GOT3 (cell line): ENCODE measurements at places on chromosomes 13 and 19.

DNA sequence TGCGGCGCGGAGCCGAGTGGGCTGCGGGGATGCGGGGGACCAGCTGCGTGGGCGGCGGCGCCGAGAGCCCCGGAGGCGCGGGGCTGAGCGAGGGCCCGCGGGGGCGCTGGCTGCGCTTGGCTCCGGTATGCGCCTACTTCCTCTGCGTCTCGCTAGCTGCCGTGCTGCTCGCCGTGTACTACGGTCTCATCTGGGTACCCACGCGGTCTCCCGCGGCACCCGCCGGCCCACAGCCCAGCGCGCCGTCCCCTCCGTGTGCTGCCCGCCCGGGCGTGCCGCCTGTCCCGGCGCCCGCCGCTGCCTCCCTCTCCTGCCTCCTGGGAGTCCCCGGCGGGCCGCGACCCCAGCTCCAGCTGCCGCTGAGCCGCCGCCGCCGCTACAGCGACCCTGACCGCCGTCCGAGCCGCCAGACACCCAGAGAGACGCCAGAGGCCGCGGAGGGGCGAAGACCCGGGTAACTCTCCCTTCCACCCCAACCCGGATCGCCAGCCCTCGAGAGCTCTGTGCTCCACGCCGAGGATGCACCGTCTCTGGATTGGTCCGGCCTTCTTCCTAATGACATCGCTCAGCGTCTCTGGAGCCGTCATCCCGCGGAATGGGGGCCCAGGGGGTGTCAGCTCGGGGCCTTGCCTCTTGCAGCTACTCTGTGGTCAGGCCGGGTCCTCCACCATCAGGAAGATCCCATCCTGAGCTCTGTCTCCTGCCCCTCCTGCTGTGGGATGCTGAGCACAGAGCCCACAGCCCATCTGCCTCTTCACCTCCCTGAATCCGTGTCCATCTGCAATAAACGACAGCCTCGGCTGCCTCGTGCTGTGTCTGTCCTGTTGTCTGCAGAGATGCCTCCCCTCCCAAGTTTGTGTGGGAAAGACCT is 441 bp downstream of the INAFM1 start:
- DNase-seq: no peak

GRCh38 chr19:33388231-33388724 is 14.8 kb downstream of the CEBPG start:
- no peak for DNase-seq

DNA sequence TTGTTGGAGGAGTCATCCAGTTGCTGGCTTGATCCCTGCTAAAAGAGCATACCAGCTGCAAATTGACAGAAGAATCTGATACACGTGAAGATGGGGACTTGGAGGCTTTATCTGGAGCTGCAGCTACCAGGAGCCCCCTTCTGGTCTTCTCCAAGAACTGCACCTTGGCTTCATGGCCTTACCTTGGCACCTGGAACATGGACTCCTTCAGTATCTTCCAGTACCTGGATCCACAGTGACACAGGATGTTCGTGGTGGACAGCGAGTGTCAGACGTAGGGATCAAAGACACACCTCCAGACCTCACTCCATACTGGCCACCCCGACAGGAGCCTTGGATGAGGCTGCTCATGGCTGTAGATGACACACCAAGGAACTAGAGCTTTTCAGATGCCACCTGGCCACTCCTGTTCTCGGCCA is 9.9 kb upstream of the ACSBG2 start:
- DNase-seq: no peak

- no peak for DNase-seq
Observed at GRCh38 chr13:36251526-36251925, 37.2 kb upstream of the SOHLH2 start.

DNA sequence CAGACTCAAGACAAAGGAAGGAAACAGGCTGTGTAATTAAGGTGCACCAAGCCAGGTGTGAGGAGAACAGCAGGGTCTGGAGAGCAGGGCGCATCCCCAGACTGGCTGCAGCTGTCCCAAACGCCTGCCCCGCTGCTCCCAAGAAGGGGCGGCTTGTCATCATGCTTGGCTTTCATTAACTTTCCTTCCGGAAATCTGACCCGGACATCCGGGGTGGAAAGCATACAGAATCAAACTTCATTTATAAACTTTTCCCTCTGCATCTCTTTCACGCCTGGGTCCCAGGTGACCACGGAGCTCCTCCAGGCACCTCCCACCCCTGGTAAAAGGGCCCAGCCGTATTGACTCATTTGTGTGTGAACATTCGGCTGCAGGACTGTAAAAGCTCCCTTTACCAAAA is 31.7 kb downstream of the TSHZ3 start:
- DNase-seq: no peak

DNA sequence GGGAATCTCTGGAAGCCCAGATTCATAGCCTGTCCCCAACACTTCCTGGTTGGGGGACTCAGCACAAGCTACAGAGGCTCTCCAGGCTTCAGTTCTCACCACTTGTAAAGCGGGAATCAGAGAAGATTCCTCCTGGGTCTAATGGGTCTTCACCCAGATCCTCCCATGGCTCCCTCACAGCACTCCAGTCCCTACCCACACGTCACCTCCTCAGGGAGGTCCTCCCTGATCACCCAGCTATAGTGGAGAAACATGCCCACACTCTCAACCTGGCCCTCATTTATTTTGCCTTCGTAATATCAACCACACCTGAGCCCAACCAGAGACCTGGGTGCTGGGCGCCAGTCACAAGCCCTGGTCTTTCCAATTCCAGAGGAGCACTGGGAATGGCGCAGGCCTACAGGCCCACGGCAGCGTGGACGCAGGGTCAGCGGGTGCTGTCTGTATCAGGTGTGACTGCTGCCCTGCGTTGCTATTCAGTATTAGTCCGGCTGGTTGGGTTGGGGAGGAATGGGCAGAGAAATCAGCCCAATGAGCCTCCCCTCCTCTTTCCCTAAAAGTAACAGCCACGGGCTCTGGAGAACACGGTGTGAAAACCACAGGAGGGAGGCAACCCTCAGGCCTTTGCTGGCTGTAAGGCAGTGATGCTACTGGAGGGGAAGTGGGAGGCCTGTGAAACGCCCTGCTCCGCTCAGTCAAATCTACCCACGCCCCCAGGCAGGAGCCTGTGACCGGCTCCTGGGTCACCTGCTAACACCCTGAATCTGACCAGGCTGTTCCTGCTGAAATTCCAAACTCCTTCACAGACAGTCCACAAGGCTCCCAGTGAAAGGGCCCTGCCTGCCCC is 5.2 kb downstream of the AKT2 start:
- no peak for DNase-seq

DNA sequence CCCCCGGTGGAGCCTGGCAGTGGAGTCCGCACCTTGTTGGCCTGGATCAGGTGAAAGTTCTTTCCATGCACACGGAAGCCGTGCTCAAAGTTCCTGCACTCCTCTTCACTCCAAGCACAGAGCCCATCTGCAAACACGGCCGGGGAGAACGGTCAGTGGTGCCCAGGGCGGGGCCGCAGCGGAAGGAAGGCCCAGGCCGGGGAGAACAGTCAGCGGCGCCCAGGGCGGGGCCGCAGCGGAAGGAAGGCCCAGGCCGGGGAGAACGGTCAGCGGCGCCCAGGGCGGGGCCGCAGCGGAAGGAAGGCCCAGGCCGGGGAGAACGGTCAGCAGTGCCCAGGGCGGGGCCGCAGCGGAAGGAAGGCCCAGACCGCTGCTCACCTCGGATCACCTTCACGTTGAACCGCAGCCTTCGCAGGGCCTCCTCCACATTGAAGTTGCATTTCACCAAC is 20.6 kb upstream of the PLPP2 start:
- no peak for DNase-seq
